ENCODE measurements at places on chromosomes 7 and 10.

GRCh38 chr10:70462349-70462984 lies 16.1 kb upstream of the PALD1 start:
- DNase-seq, result no peak

- DNase-seq, result no peak
Measured at GRCh38 chr7:95219721-95220120, 104.6 kb downstream of the PON1 start.

DNA sequence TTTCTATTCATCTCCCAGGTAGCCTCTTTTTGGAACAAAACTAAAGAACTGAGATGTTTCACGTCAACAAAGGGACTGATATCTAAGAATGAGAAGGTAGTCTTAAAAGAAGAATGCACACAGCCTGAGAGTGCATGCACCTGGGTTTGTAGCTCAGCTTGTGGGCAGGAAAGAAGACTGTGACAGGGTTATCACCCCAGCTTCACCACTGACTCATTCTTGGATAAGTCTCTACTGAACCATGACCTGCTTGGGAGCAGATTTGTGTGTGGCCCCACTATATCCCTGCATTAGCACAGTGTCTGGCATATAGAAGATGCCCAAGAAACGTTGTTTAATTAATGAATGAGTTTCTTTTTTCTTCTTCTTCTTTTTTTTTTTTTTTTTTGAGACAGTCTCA lies 187.5 kb downstream of the GPAM start:
- DNase-seq, result no peak

GRCh38 chr7:103037476-103037822 lies 37.1 kb downstream of the FBXL13 start:
- DNase-seq, result no peak

DNA sequence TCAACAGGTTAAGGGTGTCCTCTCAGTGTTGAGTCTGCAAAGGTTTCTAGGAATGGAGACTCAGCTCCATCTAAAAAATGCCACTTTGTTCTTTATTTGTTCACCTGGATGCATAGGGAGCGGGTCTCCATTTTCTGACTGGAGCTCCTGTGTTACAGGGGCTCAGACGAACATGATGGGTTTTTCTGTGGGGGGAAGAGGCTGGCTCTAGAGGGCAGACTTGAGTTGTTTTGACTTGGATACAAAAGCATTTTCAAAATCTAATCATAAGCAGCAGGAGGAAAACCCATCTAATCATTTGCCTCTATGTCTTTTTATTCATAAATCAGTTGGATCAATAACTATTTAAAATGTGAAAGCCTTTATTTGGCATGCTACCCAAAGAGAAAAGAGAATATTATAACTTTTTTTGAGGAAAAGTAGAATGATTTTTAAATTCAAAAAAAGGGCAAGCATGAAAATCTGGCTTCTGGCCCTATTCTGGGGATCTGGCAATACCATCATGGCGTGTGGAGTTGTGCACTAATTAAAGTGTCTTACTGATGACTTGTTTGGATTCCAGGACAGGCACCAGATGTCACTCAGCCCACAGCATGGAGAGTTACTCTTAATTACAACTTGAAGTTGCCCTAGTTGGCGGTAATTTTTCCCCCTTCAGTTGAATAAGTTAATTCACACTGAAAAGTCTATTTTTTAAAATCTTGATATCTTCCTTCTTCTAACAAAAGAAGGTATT lies 594.9 kb downstream of the REEP3 start:
- DNase-seq, result no peak

DNA sequence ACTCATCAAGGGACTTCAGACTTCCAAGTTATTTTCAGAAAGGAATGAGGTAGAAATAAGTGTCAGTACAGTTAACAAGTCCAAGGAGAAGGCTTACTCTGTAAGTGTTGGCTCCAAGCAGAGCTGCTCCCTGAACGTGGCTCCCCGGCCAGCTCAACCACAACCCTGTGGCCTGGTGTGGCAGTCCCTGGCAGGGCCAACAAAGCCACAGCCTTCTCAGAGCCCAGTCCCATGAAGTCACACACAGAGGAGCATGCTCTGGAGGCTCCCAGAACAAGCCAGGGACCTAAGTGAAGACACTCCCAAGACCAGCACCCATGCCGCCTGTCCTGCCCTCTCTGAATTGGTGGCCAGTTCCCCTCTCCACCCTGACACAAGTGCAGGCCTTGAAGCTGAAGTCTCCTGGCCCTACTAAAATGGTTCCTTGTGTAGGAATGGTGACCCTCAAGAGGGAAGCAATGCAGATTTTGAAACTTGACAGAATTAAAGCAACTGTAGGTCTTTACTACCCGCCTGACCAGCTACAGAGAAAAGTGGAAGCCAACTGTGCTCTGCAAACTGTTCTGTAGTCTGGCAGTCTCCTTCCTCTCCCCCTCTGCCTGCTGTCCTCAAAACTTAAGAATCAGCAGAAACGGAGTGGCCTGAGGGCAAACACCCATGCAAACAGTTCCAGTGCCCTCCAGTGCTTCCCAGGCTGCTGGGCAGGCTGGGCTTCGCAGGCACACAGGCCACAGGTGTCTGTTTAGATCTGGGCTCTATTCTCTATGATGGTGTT lies 51.1 kb downstream of the NOD1 start:
- no peak for DNase-seq

GRCh38 chr10:52284416-52285013 lies 29.6 kb upstream of the DKK1 start:
- DNase-seq, result no peak

DNA sequence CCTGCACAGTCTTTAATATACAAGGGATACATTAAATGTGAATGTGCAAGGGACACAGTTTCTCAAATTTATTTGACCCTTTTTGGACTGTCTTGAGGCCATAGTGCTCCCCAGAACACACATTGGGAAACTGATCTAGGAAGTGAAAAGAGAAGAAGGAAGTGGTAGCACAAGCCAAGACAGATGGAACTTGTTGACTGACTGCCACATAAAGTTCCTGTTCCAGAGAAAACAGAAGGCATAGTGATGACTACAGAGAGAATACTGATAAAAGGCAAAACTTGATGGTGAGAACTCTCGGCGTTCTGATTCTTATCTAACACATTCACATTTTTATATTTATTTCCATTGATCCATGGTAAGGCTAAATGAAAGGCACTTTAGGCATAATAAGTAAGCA lies 1216.4 kb downstream of the CNTNAP2 start:
- no peak for DNase-seq

DNA sequence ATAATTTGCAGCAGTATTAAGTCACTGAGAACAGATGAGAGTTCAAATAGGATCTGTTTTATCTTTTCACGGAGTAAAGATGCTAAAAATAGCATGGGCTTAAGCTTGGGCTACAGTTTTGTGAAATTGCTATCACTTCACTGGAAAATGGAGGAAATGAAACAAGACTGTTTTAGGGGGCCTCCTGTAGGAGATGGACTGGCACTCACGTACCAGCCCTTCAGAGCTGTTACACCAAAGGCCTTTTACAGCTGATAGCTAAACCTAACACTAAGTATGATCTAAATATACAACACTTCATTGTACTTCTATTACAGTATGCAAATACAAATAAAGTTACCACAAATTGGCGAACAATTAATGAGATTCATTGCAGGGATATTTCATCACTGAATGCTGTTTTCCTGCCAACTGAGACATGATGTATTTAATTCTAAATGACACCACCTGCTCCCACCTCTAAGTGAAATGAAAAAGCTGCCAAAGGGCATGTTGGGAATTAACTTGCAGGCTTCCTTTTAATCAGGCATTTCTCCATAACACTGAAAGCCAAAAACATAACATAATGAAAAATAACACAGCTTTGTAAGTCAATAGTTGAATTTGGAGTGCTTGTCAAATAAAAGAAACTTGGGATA lies 304.5 kb upstream of the LRRN3 start:
- DNase-seq, result no peak

DNA sequence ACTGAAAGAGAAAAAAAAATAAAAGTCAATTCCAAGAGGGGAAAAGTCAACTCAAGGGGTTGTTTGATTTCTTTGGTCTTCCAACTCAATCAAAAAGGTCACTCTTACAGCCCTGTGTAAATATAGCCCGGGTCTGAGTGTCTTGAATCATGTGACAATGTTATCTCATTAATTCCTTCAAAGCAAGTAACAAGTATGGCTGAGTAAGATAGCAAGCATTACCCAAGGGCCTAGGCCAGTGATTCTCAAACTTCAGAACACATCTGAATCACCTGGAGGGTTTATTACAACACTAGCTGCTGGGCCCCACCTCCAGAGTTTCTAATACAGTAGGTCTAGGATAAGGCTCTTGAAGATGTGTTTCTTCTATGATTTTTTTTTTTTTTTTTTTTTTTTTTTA lies 125.0 kb downstream of the PRLHR start:
- DNase-seq, result no peak

DNA sequence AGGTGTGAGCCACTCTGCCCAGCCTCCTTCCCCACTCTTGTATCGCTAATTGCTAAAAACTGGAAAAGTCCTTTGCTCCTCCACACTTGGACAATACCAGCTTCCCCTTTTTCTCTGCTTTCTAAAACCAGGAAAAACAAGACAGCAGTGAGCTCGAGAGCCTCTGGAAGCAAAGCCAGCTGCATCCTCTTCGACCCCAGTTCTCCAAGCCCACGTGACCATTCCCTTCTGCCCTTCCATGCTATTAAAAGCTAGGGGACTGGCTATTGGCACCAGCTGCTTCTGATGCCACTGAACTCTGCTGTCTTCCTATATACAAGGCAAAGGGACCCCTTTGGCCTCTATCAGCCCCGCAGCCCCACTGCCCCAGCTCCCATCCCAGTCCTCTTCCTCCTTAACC lies 92.2 kb downstream of the SPDYE5 start:
- no peak for DNase-seq

- DNase-seq, result no peak
Measured at GRCh38 chr10:17037910-17038309, 91.7 kb downstream of the CUBN start.

DNA sequence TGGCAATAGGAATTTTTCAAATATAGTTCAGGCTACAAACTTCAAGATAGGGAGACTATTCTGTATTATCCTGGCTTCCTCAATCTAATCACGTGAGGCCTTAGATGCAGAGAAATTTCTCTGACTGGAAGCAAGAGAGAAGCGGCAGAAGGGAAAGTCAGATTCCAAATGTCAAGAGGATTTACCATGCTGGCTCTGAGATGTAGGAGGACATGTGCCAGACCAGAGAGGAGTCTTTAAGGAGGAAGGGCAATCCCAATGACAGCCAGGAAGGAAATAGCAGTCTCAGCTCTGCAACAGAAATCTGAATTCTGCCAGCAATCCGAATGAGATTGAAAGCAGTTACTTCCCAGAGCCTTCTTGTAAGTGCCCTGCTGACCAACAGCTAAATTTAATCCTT lies 57.4 kb downstream of the NUTM2E start:
- DNase-seq, result no peak

- DNase-seq, result no peak
Measured at GRCh38 chr7:147509035-147509501, 1081.5 kb upstream of the C7orf33 start.

GRCh38 chr10:5862360-5862961 lies 27.2 kb downstream of the ANKRD16 start:
- DNase-seq, result no peak

- DNase-seq, result no peak
Measured at GRCh38 chr10:55212051-55212450, 411.0 kb upstream of the PCDH15 start.
